Muscle of arm (tissue), 14 donors: ENCODE measurements at places on chromosomes 2 and 18. TPM values are rescaled to one million over a fixed set of nuclear protein-coding genes. Genes with fewer than 3 reads are reported as not detected.

DNA sequence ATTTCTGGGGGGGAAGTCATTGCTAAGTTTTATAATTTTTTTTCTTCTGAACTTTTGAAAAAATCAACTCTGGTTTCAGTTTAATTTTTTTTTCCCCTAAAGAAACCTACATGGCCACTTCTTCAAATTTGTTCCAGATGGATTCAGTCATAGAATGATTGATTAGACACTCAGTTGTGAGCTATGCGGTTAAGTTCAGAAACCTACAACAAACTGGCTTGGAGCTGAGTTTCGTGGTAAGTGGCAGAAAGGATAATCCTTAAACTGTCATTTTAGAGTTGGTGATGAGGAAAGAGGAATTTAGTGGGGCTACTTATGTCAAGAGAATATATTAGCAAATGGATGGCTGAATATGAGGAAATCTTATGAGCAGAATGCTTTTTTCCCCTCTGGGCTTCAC is 23.7 kb downstream of the EFEMP1 start:
- no peak for DNase-seq

DNA sequence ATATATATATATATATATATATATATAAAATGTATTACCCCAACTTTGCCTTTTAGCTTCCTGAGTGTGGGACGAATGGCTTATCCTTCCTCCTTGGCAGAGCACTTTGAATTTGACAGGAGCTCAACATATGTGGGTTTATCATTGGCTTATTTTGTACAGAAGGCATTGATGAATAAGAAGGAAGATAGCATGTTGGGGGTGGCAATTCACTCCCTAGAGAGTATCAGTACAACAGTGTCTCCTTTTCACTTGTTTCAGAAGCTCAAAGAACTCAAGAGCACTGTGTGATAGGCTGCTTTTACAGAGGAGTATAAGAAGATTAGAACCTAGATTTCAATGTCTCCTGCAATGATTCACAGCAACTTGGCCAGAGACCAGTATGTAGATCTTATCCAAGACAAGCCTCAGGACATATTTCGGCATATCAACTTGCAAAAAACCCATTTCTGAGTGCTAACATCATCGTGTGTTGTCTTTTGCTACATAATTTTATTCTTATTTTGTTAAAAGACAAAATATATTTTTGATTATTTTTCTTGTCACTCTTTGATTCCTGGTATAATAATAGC is 345.8 kb downstream of the SOCS6 start:
- no peak for DNase-seq

DNA sequence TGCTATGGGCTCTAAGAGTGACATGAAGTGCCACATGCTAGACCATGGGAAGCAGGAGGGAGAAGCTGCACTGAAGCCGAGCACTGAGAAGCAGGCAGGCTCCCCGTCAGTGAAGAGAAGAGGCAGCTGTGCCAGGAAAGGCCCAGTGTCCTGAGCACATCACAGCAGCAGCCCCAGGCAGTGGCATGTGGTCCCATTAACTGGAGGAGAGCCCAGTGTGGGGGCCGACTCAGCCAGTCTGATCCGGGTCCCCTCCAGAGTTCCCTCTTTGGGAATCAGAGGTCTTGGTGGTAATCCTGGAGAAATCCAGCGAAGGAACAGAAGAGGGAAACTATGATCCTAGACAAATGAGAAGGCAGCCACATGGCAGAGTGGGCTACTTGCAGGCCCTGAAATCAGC is 96.7 kb upstream of the ACAA2 start:
- DNase-seq = no peak

Gene CAPN13
- not detected for polyA plus RNA-seq
